Lower lobe of right lung (tissue), 2 donors: ENCODE measurements at places on chromosomes 2 and 18.

DNA sequence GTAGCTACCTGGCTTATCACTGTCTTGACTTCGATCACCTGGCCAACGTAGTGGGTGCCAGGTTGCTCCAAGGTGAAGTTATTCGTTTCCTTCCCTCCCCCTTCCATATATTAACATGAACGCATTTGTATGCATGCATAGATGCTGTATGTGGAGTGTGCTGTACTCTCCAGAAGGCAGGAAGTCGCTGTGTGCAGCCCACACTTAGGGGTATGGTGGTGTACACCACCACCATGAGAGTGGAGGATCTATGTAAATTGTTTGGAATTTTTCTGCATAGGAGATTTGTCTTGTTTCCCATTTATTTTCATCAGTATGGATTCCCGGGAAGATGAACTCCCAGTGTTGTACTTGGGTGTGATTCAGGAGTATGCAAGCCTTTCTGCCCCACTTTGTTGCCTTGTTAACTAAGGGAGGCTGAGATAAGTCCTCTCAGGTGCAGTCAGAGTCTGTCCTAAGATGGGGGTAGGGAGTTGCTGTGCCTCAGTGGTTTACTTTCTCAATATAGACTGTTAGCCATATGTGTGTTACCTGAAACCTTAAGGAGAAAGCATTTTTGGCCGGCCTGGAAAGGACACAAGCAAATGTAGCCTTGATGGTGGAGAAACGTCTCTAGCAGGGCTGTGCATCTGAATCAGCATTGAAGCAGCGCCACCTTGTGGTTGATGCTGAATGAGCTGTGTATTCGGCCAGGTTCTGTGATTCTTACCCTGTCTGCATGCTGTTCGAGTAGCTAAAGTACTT, 149.8 kb downstream of the TANC1 start:
- no peaks in the 10 kb centered on the region for H3K36me3 ChIP-seq
- no peak overlapping the region for H3K4me3 ChIP-seq
- DNase-seq: peak; percentile 85
- H3K27me3 ChIP-seq: no peaks in the 10 kb centered on the region

DNA sequence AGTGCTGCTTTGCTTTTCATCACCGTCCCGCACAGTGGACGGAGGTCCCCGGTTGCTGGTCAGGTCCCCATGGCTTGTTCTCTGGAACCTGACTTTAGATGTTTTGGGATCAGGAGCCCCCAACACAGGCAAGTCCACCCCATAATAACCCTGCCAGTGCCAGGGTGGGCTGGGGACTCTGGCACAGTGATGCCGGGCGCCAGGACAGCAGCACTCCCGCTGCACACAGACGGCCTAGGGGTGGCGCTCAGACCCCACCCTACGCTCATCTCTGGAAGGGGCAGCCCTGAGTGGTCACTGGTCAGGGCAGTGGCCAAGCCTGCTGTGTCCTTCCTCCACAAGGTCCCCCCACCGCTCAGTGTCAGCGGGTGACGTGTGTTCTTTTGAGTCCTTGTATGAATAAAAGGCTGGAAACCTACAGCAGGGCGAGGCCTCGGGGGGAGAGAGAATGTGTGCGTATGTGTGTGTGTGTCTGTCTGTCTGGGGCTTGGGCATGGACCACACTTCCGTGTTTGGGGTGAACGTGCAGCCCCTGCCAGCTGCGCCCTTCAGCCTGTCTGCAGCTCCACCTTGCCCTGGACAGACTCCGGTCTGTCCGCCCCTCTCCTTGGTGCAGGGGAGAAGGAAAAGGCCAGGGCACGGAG, 32.3 kb downstream of the GPC1 start:
- H3K4me3 ChIP-seq: no peak overlapping the region
- no peak overlapping the region for H3K27ac ChIP-seq

DNA sequence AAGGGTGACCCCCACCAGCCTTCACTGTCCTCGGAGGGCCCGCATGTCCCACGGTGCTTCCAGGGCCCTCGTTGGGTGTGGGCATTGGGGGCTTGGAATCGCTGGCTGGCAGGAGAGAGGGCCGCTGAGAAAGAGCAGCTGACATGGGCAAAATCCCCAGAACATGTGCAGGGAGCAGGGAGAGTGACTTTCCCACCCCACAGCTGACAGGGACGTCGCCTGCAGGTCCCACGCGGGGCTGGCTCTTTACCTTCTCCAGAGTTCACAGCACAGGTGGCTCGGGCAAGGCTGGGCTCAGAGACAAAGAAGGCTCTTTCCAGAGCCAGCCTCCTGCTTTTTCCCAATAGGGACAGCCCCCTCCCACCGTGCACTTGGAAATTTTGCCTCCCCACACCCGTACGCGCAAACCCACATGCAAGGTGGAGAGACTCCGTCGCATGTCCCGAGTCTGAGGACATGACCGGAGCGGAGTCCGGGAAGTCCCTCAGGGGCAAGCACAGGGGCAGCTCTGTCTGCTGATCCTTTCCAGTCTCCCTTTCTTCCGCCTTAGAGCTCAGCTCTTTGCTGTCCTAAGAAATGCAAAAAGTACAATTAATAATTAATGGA, 370.2 kb upstream of the MYT1L start:
- no peaks in the 10 kb centered on the region for H3K36me3 ChIP-seq
- H3K27ac ChIP-seq: no peak overlapping the region
- H3K4me1 ChIP-seq: no peaks in the 10 kb centered on the region
- no peak for DNase-seq
- peaks cover 17% of the 10 kb centered on the region for H3K27me3 ChIP-seq

GRCh38 chr2:44628297-44628696, 266.6 kb downstream of the CAMKMT start:
- no peaks in the 10 kb centered on the region for H3K27me3 ChIP-seq
- DNase-seq: no peak
- H3K4me1 ChIP-seq: no peaks in the 10 kb centered on the region

DNA sequence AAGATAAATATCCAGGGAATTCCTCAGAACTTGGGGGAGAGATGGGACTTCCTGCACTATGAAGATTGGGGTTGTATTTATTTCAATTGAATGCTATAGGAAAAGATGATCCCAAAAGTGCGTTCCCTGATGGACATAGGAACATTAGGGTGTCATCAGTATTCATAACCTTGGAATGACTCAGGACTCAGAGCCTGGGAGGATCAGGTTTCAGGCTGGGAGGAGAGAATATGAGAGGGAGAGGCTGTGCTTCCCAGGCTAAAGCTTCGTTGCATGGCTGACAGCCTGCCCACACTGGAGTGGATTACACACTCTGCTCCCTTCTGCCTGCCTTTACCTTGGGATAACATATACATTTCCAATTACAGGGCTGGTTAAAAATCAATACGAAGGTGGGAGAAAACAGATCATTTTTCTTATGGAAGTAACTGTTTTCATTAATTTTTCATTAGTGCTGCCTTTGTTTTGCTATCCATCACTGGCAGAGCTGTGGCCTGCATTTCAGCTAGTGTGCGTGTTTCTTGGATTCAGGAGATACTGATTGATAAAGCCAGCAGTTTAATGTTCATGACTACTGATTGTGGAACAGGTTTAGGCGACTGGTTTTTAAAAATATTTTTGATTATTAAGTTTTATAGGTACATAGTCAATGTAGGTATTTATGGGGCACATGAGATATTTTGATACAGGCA, 118.7 kb downstream of the KCTD1 start:
- no peak overlapping the region for H3K27ac ChIP-seq
- DNase-seq: no peak
- no peaks in the 10 kb centered on the region for H3K36me3 ChIP-seq
- H3K27me3 ChIP-seq: no peaks in the 10 kb centered on the region

- DNase-seq: no peak
- no peaks in the 10 kb centered on the region for H3K27me3 ChIP-seq
- H3K4me3 ChIP-seq: no peak overlapping the region
Measured at GRCh38 chr18:27605107-27605834, 420.2 kb upstream of the CHST9 start.

GRCh38 chr2:56981554-56981953, 797.8 kb downstream of the CCDC85A start:
- H3K27me3 ChIP-seq: no peaks in the 10 kb centered on the region
- DNase-seq: no peak
- no peaks in the 10 kb centered on the region for H3K4me1 ChIP-seq
- no peaks in the 10 kb centered on the region for H3K36me3 ChIP-seq

- peaks cover 60% of the 10 kb centered on the region for H3K4me1 ChIP-seq
- peak overlapping the region; percentile 100 for H3K27ac ChIP-seq
- H3K27me3 ChIP-seq: no peaks in the 10 kb centered on the region
- no peak for DNase-seq
- peak overlapping the region; percentile 88 for H3K4me3 ChIP-seq
Measured at GRCh38 chr2:9554921-9555296, 721 bp downstream of the ADAM17 start.

GRCh38 chr2:97716695-97717612, 3.6 kb downstream of the ZAP70 start:
- no peak overlapping the region for H3K4me3 ChIP-seq
- no peaks in the 10 kb centered on the region for H3K36me3 ChIP-seq
- H3K27me3 ChIP-seq: no peaks in the 10 kb centered on the region
- H3K27ac ChIP-seq: no peak overlapping the region
- no peak for DNase-seq

- H3K36me3 ChIP-seq: no peaks in the 10 kb centered on the region
- no peak for DNase-seq
- no peak overlapping the region for H3K27ac ChIP-seq
- no peaks in the 10 kb centered on the region for H3K27me3 ChIP-seq
- H3K4me1 ChIP-seq: no peaks in the 10 kb centered on the region
- H3K4me3 ChIP-seq: no peak overlapping the region
Measured at GRCh38 chr2:56444339-56444738, 260.5 kb downstream of the CCDC85A start.
